ENCODE measurements at places on chromosomes 7 and 10. TPM values are rescaled to one million over a fixed set of nuclear protein-coding genes. Genes with fewer than 3 reads are reported as not detected.

Gene FLNC
- 0.05 TPM for total RNA-seq

Gene CDK6
- total RNA-seq = 61.5 TPM

Gene ABCB1
- total RNA-seq = 26.1 TPM

DNA sequence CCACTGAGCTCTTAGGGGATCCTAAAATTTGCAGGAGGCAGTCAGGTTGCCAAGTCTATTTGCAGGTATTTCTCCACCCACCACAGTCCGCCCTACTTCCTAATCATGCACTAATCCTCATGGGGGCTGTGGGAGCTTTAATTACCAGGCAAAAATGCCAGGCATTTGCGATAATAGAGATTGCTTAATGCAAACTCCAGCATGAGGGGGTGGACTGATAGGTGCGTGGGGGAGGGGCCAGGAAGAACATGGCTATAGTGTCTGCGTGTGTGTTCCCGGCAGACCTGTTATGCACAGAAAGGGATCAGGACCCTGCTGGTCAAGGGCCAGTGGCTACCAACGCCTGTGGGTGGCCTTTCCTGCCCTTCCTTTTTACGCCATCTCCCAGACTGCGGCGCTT is 15.6 kb upstream of the AQP1 start:
- no peak for DNase-seq

GRCh38 chr7:155732286-155732685 is 80.0 kb downstream of the SHH start:
- DNase-seq = no peak

DNA sequence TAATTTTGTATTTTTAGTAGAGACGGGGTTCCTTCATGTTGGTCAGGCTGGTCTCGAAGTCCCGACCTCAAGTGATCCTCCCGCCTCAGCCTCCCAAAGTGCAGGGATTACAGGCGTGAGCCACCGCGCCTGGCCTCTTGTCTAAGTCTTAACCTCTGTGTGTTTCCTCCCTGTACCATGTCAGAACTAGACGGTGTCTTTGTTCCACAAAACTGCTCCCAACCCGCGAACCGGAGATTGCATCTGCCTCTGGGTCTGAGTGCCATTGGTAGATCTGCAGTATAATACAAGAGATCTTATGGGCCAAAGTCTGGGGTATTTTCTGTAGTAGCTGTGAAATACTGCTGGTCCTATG is 1.3 kb upstream of the EEF1AKMT2 start:
- no peak for DNase-seq

GRCh38 chr10:98414932-98415730 is at the start of gene PYROXD2:
Gene PYROXD2 (minus strand): TSS chr10:98415182. CDS start chr10:98415135, 47 bp downstream.
- peak; percentile 24 for DNase-seq

- DNase-seq = no peak
These were observed 60.7 kb downstream of the CSTF2T start for GRCh38 chr10:51638737-51639136.

- DNase-seq = no peak
These were observed 15.2 kb downstream of the SLC13A4 start for GRCh38 chr7:135712796-135713195.
